ENCODE measurements at places on chromosomes 2 and 18. TPM values are rescaled to one million over a fixed set of nuclear protein-coding genes. Genes with fewer than 3 reads are reported as not detected.

DNA sequence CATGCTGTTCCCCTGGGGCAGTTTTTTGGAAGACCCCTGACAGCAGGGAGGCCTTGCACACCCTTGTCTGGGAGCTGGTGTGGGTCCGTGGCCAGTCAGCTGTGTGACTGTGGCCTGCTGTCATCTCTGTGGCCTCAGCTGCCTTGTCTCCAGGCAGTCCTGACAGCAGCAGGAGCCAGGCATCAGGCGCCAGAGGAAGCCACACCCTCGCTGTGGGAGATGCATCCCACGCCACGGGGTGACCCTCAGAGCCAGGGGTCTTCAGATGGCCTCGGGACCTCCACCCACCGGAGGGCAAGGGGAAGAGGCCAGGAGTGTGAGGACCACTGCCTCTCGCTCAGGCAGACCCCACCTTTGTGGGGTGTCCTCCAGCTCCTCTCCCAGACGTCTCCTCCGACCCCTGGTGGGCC is 5.0 kb downstream of the BOK start:
- no peak for DNase-seq

DNA sequence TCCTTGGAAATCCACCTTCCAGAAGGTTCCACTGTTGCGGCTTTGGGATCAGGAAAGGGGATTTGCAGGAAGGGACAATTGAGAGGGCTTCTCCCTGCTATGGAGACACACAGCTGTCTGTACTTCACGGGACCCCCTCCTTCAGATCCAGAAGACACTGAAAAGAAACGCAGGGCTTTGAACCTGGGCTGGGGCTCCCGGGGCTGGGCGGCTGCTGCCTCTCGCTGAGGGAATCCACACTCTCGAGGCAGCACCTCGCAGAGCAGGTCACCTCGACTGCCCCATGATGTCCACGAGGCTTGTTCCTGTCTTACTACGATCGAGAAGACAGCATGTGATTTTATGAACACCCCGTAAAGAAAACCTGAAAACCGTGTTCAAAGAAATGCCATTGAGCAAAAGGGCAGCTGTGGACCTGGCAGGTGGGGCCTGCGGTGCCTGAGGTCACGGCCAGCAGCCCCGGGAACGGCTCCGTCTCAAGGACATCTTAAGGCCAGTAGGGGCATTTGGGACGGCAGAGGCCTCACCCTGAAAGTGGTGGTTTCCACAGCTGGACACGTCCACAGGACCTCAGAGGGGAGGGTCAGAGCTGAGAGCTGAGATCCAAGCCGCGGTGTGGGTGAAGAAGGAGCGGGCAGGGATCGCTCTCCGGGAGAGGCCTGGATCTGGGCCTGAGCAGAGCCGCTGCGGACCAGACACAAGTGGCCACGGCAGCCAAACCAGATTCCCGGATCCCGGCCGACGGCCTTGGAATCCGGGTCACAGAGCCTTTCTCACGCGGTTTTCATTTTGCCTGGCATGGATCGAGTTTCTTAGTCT is 165.7 kb downstream of the RTP5 start:
- no peak for DNase-seq

GRCh38 chr2:233940376-233941276 is 23.5 kb downstream of the TRPM8 start:
- DNase-seq: no peak

DNA sequence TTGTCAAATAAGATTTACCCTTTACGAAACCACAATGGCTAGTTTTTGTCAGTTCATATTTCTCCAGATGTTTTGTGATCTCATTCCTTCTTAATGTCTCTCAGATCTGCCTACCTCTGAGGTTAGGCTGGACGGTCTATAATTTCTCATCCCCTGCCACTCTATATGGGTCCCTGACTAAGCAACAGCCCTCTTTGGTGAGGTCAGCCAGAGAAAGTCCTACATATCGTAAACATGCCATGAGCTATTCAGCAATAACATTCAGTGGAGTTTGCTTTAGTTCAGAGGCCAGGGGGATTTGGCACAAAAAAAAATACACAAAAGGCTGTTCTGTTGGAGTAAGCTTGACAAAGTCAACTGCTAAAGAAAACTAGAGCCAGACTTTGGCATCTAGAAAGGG is 192.1 kb upstream of the NCKAP5 start:
- DNase-seq: no peak

GRCh38 chr18:49026501-49027373 is 76.0 kb upstream of the SMAD7 start:
- no peak for DNase-seq

DNA sequence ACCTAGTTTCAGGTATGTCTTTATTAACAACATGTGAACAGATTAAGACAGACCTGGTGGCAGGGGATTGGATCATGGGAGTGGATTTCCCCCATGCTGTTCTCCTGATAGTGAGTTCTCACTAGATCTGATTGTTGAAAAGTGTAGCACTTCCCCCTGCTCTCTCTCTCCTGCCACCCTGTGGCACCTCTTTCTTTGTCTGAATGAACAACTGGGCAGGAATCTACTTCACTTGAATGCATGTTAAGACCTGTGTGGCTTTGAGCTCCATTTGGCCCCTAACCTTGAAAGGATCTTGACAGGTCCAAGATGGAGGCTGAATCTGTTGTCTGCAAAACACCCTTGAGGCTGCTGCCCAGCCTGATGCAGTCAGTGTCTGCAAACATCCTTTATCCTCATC is 194.4 kb downstream of the RNF144A start:
- DNase-seq: no peak

GRCh38 chr2:69034845-69035244 is 21.9 kb downstream of the ANTXR1 start:
- DNase-seq: no peak

- DNase-seq: no peak
Observed at GRCh38 chr18:7629416-7629815, 62.3 kb downstream of the PTPRM start.

- DNase-seq: peak; percentile 69
Observed at GRCh38 chr2:45412754-45413379, 198.2 kb downstream of the SRBD1 start.

- peak; percentile 94 for DNase-seq
Observed at GRCh38 chr2:118670838-118671237, 176.6 kb downstream of the EN1 start.

- peak; percentile 94 for DNase-seq
Observed at GRCh38 chr2:217836901-217837491, 165.8 kb downstream of the TNS1 start.

DNA sequence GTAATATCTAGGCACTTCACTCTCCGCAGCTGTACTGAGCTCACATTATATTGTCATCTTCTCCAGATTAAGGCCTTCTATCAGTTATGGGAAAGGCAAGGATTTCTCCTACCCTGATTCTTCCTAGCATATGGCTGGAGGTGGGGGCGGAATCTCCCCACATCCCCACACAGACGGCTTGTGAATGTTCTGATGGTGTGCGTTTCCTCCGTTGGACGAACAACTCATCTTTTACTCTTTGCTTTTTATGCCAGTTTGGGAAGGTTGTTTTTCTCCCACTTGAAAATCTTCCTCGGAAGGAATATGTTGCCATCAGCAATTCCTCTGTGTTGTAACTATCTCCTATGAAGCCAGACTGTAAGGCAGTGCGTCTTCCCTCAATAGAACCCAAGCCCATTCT is 24.3 kb downstream of the KLHL29 start:
- DNase-seq: no peak

DNA sequence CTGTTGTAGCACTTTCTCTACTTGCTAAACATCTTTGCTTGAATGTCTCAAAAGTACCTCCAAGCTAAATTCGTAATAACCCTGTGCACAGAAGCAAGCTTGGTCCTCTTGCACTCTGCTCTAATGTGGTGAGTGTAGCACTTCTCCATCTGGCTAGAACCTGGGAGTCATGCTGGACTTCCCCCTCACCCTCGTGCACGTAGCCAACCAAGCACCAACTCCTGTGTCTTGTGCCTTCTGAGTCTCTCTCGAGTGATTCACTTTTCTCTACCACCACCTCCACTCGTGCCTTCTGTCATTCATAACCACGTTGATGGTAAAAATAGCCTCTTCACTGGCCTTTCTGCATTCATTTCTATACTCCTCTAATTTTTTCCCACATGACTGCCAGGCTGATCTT is 91.9 kb upstream of the KCNE4 start:
- DNase-seq: no peak

DNA sequence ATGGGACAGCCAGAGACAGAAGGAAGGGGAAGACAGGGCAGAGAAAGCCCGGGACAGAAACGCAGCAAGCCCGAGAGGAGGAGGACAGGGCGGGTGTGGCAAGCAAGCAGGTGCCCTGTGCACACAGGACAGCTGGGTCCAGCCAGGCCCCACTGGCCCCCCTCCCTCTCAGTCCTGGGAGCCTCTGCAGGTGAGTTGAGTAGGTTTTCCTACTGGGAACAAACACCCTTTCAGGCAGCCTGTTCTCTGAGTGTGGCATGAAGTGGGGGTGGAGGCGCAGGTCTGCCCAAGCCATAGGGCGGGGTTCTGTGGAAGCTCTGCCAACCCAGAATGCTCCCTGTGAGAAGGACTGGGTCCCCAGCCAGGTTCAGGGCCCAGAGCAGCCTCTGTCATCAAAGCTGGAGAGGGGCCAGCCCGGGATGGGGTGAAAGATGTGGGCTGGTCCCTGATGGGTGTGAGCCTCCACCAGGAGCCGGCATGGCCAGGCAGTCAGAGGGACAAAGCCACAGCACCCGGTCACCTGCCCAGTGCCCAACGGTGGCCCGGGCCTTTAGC is 129.4 kb downstream of the TFCP2L1 start:
- DNase-seq: no peak

GRCh38 chr2:118718921-118719320 is 128.5 kb downstream of the EN1 start:
- no peak for DNase-seq

DNA sequence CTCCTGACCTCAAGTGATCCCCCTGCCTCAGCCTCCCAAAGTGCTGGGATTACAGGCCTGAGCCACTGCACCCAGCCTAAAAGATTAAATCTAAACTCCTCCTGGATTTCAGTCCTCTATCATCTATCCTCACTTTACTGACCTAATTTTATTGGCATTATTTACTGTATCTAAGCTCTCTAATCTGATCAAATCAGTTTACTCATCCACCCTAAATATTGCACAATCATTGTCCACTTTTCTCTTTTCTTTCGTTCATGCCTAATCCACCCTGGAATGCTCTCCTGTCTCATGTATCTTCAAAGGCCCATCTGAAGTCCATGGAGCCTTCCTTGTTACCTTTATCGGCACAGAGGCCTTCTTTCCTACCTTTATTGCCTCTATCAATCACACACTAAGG is 31.6 kb upstream of the GPR155 start:
- no peak for DNase-seq

DNA sequence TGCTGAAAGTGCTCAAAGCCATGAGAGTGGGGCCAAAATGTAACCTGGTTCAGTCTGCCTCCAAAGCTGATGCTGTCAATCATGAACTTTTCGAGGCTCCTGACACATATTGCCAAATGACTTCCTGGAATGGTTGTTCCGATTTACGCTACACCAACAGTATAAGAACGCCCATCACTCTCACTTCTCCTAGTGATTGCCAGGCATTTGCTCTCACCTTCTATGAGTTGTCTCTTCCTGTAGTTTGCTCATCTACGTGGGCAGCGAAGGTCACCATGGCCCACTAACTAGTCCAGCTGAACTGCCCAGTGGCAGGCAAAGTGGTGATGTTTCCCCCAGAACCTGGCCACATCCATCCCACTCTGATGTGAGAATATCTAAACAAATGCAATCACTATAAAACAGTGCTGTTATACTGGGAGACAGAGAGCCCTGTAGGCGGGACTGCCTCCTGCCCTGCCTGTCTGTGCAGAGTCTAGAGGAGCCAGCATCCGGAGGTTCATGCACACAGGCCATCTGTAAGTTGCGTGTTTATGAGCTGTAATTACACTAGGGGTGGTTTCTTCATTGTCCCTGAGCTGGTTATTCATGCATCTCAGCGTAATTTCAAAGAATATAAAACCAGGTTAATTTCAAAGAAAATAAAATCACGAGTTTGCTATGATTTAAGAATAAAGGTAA is 8.8 kb upstream of the CABLES1 start:
- DNase-seq: no peak

DNA sequence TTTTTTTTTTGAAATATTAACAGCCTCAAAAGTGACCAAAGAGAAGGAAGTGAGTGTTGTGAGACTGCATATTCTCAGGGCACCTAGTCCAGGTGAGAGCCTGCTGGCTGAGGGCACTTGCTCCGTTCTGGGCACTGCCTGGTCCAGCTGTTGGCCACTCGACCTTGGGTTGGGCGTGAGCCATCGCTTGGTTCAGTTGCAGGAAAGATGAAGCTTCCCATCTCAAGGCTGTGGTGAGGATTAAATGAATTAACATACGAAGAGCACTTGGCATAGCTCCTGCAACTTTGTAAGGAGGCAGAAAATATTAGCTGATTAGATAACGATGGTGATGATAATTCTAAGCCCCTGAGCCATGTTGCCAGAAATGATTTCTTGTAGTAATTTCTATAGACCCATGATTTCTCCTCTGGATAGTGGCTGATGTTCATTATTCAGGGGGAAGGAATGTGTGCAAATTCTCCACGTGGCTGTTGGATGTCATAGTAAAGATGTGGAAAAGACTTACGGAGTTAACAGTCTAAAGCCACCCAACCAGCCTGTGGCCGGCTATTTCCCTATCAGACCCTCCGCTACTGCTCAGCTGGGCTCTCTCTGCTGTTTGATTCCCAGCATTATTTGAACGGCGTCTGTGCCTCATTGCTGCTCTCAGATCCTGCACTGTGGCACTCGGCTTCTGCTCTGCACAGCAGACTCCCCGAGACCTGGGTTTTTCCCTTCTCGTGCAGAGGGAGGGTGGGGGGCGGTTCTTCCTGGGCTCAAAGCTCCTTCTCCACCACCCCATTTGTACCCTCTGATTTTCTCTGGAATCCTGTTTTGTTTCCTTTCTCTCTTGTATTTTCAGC is 221.1 kb downstream of the GALR1 start:
- no peak for DNase-seq

GRCh38 chr18:62420513-62421209 is 95.6 kb downstream of the TNFRSF11A start:
- peak; percentile 32 for DNase-seq

GRCh38 chr18:36095936-36096519 is 28.7 kb upstream of the RPRD1A start:
- DNase-seq: peak; percentile 48

DNA sequence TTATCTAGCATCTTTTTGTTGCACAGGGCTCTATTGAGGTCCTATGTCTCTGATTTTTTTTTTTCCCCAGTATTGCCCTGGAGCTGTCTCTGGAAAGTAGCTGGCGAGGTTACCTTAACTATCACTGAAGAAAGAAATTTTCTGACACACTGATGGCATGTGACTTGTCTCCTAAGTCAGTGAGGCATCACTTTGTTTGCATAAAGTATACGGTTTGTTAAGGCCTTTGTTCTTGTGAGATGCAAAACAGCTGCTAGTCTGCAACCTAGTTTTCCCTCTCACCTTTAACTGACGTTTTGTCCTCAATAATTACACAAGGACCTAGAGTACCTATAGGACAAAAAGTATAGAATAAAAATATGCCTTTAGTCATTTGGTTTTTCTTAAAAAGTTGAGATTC is 41.8 kb downstream of the UBXN4 start:
- no peak for DNase-seq

- no peak for DNase-seq
Observed at GRCh38 chr2:174704061-174704460, 60.2 kb downstream of the CHRNA1 start.

Gene PROKR1
- polyA plus RNA-seq: 5.6 TPM

Gene LYPD1
- polyA plus RNA-seq: 3.8 TPM

Gene SERPINB8
- 2.6 TPM for polyA plus RNA-seq

Gene ITGB6
- 48.5 TPM for polyA plus RNA-seq

Gene SLC5A6
- 16.1 TPM for polyA plus RNA-seq

Gene PTPRN
- 0.75 TPM for polyA plus RNA-seq

Gene EPHA4
- polyA plus RNA-seq: 23.5 TPM

Gene COL6A3
- polyA plus RNA-seq: 286 TPM

Gene LRATD1
- 7.3 TPM for polyA plus RNA-seq

Gene THOC1
- polyA plus RNA-seq: 27.1 TPM

Gene RNU2-63P
- polyA plus RNA-seq: not detected

Gene MYL1
- polyA plus RNA-seq: 9,070 TPM
